ENCODE measurements at places on chromosomes 3 and 15.

GRCh38 chr15:40918799-40919392 lies 10.2 kb upstream of the DLL4 start:
- no peak for DNase-seq

GRCh38 chr15:83959477-83959876 lies 276.1 kb upstream of the GOLGA6L4 start:
- no peak for DNase-seq

- no peak for DNase-seq
Observed at GRCh38 chr3:190094160-190094718, 26.5 kb downstream of the P3H2 start.

DNA sequence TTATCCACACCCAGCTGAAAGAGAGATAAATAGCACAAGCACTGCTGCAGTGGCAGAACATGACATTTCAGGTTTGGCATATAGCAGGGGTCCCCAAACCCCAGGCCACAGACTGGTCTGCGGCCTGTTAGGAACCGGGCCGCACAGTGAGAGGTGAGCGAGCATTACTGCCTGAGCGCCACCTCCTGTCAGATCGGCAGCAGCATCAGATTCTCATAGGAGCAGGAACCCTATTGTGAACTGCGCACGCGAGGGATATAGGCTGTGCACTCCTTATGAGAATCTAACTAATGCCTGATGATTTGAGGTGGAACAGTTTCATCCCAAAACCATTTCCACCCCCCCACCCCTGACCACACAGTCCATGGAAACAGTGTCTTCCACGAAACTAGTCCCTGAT lies 54.6 kb downstream of the CCR4 start:
- no peak for DNase-seq

Data from left forelimb (tissue), 1 donor.